ENCODE measurements at places on chromosomes 4 and X. TPM values are rescaled to one million over a fixed set of nuclear protein-coding genes. Genes with fewer than 3 reads are reported as not detected.

Gene SHISA3
- not detected for total RNA-seq

Gene CENPVL2
- total RNA-seq = not detected

Gene PRIMPOL
- 17.3 TPM for total RNA-seq

DNA sequence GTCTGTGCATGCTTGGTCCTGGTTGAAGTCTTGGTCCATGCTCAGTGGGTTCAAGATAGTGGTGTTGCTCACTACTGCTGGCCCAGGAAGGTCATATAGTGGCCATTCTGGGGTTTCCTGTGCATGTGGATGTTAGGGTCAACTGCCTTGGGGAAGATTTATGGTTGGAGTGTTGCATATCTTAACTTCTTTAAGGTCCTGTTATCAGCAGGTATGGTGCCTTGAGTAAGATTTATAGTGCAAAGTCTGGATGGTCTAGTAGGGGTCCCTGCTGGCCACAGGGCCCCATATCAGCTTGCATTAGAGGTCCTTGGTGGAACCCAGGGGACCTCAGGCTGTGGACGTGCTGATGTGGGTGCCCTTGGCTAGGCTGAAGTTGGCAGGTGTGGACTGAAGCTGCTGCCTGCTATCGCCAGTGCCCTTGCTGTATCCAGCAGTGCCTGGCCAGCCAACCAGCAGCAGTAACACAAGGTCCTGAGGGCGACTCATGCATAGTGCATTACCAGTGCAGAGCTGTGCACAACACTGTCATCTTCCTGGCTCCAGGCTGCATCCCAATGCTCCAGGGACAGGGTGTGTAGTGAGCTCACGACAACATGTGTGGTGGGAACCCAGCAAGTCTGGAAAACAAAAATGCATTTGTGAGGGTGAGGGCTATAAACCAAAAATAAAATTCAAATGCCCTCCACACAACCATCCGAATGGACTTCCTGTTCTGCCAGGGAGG lies 61.0 kb downstream of the BEX3 start:
- no peaks in the 10 kb centered on the region for H3K36me3 ChIP-seq
- H3K4me3 ChIP-seq = no peak overlapping the region
- no peak overlapping the region for H3K27ac ChIP-seq
- no peaks in the 10 kb centered on the region for H3K27me3 ChIP-seq
- DNase-seq = no peak

DNA sequence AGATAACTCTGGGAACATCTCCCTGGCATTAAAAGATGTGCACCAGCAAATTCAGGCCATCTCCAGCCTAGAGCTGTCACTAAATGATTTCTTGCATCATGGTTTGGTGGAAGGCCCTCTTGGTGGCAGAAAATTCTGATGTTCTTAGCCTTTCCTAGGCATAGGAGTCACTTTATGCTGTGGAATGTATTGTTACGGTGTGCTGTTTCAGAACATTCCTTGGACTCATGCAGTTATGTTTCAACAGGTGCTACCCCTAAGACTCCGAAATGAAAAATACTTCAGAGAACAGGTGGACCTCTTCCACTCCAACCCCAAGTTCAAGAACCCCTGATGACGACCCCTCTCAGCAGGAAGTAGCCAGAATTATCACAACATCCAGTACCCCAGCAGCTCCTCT lies 20.3 kb upstream of the PAPSS1 start:
- no peak overlapping the region for H3K27ac ChIP-seq
- no peak for DNase-seq
- peaks cover 3% of the 10 kb centered on the region for H3K4me1 ChIP-seq
- H3K27me3 ChIP-seq = no peaks in the 10 kb centered on the region

DNA sequence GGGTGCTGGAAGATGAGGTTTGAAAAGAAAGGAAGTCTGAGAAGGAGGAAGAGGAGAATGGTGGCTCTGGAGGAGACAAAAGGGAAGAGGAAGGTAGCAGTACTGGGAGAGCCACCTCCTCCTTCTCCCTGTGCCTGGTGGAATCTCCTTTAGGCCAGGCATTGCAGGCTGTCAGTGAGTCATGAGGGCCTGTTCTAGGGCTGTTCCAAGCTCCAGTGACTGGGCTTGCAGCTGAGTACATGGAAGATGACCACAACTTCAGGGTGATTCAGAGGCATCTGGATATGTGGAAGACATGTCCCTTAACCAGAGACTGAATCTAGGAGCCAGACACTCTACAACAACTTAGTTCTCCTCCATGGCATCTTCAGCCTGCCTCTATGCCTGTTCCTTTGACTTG lies 107.8 kb downstream of the EFNB1 start:
- H3K4me1 ChIP-seq = no peaks in the 10 kb centered on the region
- DNase-seq = no peak
- H3K4me3 ChIP-seq = no peak overlapping the region
- no peaks in the 10 kb centered on the region for H3K36me3 ChIP-seq
- no peak overlapping the region for H3K27ac ChIP-seq

- H3K4me3 ChIP-seq = no peak overlapping the region
- H3K4me1 ChIP-seq = no peaks in the 10 kb centered on the region
- peaks cover 5% of the 10 kb centered on the region for H3K36me3 ChIP-seq
- no peak for DNase-seq
Measured at GRCh38 chr4:152909901-152910300, 26.2 kb upstream of the FHDC1 start.
